Renal cortex interstitium (tissue), 15 donors: ENCODE measurements at places on chromosomes 1 and 21. TPM values are rescaled to one million over a fixed set of nuclear protein-coding genes. Genes with fewer than 3 reads are reported as not detected.

DNA sequence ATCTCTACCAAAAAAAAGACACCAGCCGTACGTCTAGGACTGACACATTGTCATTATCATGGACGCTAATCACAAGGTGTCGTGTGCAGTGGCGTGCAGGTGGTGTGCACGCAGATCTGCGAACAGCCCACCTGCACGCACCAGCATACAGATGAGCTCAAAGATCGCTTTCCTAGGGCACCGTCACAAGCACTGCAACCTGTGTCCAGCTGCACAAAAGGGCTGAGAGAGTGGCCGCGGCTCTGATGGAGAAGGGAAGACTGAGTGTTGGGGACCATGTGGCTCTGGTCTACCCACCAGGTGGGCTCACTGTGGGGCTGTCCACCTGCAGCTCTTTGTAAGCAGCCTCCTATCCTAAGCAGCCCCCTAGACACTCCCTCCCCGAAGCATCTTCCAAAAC lies 50.9 kb downstream of the S100B start:
- DNase-seq, result no peak

GRCh38 chr1:9037476-9038337 lies 11.5 kb upstream of the SLC2A7 start:
- no peak for DNase-seq

IBA57 gene
- polyA plus RNA-seq, result 7.7 TPM

DNA sequence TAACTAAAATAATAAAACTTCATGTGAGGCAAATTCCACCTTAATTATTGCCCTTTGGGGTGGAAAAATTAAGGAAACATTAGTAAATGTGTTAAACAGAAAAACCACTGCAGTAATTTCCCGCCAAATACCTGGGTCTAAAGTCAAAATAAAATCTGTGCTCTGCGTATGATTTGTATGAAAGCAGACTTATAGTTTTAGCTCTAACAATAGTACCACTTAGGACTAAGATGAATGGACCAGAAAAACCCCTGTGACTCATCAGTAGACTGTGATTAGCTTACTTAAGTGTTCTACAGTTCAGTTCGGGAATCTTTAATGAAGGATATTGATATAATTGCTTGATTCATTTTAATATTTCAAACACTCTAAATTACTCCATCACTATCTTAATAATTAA lies 23.3 kb upstream of the C1orf105 start:
- no peak for DNase-seq

- no peak for DNase-seq
Measured at GRCh38 chr1:42674682-42675081, 7.5 kb upstream of the YBX1 start.

APOBEC4 gene
- polyA plus RNA-seq, result not detected

- DNase-seq, result no peak
Measured at GRCh38 chr1:3105167-3105863, 36.3 kb downstream of the PRDM16 start.

GRCh38 chr1:57132993-57133622 lies 167.3 kb upstream of the C8B start:
- DNase-seq, result no peak

DNA sequence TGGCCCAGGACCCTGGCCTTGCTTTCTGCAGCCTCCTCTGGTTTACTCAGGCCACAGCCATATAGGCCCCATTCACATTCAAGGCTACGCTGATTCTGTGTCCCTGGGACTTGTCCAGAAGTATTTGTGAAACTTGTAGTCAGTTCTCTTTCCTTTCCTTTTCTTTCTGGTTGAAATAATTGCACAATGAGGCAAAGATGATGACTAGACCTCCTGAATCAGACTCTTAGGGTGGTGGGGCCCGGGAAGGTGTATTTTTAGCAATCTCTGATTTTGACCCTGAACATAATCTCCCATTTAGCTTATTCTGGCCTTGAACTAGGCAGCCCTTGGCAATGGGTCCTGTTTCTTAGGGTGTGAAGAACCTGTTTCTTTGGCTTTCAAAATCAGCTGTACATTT lies 39.9 kb downstream of the STUM start:
- DNase-seq, result no peak

SLC16A4 gene
- 115 TPM for polyA plus RNA-seq

MYOC gene
- polyA plus RNA-seq, result 0.23 TPM

DNA sequence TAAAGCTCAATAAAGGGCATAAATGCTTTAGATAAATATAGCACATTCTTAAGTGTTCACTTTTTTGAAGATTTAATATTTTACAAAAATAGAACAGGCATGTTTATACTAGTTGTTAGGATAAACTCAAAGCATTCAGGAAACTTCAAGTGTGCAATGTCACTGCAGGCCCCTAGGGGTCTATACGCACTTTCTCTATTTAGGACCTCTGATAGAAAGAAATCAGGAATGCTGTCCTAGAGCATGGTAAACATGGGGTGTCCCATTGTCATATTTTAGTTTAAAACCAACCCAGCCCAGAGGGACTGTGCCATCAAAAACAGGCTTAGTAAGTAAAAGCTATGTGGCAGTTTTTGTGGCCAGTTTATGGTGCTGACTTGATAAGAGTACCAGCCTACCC lies 102.2 kb downstream of the BARHL2 start:
- DNase-seq, result no peak

DNA sequence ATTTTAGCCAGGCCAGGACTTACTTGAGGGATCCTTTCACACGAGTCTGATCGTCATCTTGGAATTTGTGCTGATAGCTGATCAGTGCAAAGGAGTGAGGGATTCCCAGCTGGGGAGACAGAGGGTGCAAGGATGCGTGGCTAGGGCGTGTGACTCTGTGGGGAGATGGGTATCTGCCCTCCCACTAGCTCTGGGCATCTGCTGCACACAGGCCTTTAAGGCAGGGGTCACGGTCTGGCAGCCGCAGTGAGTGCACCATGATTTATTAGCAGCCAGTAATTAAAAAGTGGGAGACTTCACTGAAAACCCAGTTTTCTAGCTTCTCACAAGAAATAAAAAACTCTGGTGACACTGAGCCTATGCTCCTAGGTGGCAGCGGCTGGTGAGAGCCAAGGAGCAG lies 20.4 kb downstream of the THAP3 start:
- DNase-seq, result peak; percentile 64

SLC25A24 gene
- polyA plus RNA-seq, result 53.9 TPM

DNA sequence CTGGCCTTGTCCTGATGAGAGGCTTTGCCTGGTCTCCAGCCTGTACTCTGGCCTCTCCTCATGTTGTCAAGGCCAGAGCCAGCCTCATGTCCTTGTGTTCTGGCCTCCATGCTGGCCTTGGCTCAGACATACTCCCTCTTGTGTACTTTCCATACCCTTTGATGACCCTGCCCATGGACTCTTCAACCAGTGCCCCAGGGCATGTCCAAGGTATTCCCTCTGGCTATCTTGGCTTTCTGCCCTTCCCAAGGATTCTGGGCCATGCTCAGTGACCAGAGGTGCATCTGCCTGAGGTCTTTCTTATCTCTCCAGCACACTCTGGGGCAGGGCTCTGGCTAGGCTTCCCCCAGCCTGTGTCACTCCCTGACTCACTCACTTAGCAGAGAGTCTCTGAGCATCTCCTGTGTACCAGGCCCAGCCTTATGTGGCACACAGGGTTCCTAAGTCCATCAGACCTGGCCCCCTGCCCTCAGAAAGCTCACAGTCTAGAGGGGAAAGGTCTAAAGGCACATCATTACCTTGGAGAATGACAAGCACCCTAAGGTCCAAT lies 141.4 kb upstream of the GRIK3 start:
- DNase-seq, result no peak

DNA sequence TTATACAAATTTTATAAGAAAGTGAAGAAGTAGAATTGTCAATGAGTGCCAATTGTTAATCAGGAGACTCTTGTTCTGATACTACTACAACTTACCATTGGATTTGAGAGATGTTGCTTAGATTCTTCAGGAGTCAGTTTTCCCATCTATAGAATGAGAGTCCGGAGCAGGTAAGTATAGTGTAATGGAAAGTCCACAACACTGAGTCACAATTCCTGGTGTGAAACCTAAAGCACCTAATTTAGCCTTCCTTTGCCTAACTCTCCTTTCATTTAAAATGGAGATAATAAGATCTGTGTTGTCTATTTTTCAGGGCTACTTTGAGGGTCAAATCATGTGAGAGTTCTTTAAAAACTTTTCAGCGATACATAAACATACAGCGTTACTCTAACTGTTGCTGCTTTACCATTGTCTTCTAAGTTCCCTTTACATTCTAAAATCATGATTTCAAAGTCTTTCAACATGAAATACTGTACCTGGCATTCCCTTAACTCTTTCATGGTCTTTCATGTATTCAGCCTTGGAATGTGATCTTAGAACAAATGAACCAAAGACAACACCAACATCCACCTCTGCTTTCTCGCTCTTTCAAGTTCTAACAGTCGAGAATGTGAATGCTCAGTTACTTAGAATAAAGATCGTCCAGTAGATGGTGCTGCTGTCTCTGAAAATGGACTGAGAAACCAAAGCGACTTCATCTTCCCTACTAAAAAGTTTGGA lies 90.9 kb downstream of the SLC30A10 start:
- peak; percentile 42 for DNase-seq

- DNase-seq, result no peak
Measured at GRCh38 chr1:80447526-80447925, 1353.2 kb upstream of the ADGRL2 start.

BLACAT1 gene
- polyA plus RNA-seq, result 3.2 TPM

- DNase-seq, result no peak
Measured at GRCh38 chr1:48006264-48006663, 9.1 kb upstream of the TRABD2B start.

- DNase-seq, result no peak
Measured at GRCh38 chr1:226487921-226488320, 60.6 kb upstream of the STUM start.

DNA sequence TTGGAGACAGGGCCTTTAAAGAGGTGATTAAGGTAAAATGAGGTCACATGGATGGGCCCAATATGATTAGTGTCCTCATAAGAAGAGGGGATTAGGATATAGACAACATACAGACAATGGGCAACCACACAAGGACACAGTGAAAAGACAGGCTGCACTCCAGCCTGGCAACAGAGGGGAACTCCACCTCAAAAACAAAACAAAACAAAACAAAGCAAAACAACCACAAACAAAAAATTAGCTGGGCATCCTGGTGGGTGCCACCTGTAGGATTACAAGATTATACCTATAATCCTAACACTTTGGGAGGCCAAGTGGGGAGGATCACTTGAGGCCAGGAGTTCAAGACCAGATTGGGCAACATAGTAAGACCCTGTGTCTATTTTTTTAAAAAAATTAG lies 4.8 kb upstream of the MDM4 start:
- no peak for DNase-seq

DNA sequence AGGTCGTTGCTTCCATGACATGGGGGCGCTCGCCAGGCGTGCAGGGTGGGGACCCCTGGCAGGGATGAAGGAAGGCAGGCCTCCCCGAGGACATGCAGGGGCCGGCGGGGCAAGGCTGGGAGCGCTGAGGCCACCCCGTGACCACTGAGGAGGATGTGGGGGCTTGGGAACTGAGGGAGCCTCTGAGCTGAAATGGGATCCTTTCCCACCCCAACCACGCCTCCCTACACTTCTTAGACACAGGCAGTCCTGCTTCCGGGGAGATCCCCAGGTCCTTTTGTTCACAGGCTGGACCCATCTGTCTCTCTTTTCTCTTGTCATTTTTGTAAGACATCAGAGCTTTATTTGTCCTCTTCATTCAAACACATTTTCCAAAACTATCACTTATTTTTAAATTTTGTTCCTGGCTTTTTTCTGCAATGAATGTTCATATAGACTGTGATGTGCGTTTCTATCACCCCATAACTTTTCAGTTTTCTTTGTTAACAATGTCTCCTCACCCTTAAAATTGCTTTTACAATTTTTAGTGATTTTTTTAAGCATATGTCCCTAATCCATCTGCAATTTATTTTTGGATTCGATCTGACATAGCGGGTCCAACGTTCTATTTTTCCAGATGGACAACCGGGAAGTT lies 156.7 kb upstream of the BACE2 start:
- DNase-seq, result no peak

C1orf53 gene
- 1.7 TPM for polyA plus RNA-seq

DNA sequence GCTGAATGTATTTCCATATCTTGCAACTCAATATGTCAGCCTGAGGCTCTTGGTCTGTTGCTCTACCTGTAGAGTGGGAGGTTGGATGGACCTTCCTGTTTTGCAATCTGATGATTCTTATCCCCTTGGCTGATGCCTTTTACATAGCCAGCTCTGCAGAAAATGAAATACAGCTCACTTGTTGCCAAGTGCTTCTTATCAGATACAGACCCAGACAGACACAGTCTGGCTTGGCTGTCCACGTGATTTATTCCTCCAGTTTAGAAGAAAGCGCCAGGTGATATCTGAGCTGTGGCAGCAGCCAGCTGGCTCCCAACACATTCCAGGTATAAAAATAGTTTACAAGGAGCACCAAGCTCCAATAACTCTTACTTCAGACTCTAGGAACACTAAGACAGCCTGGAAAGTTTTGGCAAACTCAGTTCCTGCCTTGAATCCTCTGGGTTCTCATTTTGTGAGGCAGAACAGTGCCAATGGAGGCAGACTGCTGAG lies 479.2 kb upstream of the USP24 start:
- no peak for DNase-seq

DNA sequence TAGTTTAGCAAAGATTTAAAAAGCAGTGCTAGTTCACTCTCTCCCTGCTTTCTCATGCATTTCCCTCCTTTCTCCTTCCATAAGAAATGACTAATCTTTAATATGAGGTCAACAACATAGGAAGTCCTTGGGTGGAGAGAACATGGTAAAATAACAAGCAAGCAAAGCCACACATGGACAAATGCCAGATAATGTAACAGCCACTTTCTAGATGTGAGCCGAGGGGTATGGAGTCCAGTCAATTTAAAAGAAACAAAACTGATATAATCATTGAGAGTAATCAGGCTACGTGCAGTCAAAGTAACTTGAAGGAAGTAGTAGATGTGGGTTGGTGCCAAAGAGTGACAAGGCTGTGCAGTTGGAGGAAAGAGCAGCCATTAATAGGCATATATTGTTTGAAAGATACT lies 69.6 kb downstream of the DUSP10 start:
- no peak for DNase-seq

DNA sequence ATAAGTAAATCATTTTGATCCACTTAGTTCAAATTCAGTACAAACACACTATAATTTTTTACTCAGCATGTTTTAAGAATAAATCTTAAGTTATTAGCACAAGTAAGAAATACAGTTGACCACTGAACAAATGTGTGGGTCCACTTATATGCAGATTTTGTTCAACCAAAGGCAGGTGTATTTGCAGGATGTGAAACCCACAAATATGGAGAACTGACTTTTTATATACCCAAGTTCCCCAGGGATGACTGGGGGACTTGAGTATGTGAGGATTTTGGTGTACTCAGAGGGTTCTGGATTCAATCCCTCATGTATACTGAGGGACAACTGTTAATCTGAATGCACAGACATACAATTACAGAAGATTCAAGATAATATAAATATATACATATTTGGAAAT lies 25.7 kb upstream of the ERICH3 start:
- no peak for DNase-seq

PYHIN1 gene
- polyA plus RNA-seq, result 0.13 TPM

KCND3 gene
- 1.2 TPM for polyA plus RNA-seq

GRCh38 chr21:15706696-15707095 lies 23.1 kb upstream of the USP25 start:
- DNase-seq, result no peak

TSPEAR gene
- 0.82 TPM for polyA plus RNA-seq
